ENCODE measurements at places on chromosomes 12 and 14.
A peak's percentile ranks its signal among the peaks of the same experiment; 100 is the strongest.

DNA sequence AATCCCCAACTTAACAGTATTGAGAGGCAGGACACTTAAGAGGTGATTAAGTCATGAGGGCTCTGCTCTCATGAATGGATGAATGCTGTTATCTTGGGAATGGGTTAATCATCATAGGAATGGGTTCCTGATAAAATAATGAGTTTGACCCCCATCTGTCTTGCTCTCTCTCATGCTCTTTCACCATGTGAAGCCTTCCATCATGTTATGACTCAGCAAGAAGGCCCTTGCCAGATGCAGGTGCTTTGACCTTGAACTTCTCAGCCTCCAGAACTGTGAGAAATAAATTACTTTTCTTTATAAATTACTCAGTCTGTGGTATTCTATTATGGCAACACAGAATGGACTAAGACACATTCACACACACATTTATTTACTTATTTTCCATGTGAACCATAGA is 89.0 kb upstream of the PPM1H start:
- DNase-seq = no peak

- no peak for DNase-seq
These were observed 437.8 kb downstream of the NPAS3 start for GRCh38 chr14:33376510-33376909.

DNA sequence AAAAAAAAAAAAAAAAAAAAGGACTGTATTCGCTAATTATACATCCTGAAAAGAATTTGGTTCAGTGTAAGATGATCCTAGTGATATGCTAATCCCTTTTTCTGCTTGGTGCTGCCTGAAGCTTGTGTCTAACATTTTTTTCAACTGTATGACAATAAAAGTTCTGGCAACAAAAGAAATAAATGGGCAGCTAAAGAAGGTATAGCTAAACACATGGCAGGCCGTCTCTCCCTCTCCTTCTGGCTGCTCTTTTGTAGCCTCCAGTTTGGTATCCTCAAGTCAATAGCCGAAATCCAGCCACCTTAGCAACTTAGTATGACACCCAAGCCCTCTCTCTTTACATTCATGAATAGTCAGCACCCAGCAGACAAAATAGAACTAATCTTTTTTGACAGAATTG is 198.3 kb upstream of the OTX2 start:
- no peak for DNase-seq

DNA sequence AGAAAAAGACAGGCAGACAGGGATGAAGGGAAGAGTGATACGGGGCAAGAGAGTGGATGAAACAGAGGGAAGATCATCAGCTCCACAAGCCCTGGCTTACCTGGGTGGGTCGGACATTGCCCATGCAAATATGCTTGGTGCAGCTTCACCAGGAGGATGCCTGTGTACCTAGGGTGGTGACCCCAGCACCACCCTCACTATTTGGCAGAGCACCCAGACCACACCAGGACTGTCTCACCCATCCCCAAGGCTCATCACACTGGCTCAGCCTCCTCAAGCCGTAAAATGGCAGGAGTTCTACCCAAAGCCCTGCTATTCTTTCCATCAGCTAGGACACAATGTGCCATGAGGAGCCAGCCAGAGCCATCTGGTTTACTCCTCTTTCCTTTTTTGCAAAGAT is 3.0 kb downstream of the GALNT8 start:
- DNase-seq = no peak

GRCh38 chr12:1740161-1740948 is 49.5 kb downstream of the ADIPOR2 start:
- no peak for DNase-seq

DNA sequence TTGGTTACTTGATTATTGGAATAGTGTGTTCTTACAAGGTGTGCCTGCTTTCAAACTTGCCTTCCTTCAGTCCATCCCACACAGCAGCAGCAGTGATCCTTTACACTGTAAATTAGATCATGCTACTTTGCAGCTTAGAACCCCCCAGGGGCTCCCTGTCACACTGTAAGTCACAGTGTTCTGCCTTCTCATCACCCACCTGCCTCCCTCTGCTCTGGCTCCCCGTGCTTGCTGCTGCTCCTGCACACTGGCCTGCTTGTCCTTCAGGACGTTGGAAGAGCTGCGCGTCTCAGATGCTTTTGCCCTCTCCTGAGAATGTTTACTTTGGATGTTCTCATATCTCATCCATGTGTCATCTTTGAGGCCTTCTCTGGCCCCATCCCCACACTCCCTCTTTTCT is 27.3 kb downstream of the ZC3H14 start:
- no peak for DNase-seq

- DNase-seq = no peak
These were observed 203.6 kb downstream of the NUAK1 start for GRCh38 chr12:105935106-105935505.

DNA sequence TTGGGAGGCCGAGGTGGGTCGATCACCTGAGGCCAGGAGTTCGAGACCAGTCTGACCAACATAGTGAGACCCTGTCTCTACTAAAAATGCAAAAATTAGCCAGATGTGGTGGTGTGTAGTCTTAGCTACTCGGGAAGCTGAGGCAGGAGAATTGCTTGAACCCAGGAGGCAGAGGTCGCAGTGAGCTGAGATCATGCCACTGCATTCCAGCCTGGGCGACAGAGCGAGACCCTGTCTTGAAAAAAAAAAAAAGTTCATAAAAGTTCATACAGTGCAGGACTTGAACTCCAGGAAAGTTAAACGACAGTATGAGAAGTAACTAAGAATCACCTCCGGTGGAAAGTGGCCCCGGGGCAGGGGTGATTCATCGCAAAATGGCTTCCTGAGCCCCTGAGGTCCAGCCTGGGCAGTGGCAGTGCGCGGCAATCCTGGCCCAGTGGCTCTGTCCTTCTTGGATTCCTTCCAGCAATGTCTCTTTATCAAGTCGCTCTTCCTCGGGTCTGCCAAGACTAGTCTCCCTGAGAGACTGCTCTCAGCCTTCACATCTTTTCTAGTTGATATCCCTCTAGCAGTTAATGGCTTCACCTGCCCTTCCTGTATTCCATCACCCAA is 16.7 kb upstream of the MAP1LC3B2 start:
- DNase-seq = no peak

DNA sequence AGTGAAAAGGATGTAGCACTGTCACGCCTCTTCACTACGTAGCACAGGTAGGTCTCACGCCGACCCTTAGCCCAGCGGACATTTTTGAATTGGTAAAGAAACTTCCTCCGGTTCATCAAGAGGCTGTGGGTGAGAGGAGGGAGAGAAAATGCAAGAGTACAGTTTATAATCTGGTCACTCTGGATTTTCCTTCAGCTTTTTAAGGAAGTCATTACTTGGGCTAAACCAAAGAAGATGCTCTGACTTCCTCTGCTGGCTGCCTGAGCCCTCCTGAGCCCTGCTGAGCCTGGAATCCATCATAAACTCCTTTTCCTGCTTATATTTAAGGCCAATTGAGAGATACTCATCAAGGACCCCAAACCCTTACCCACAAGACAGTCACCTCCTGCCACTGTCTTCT is 5.8 kb downstream of the AICDA start:
- DNase-seq = no peak

- DNase-seq = no peak
These were observed 60.7 kb upstream of the CAND1 start for GRCh38 chr12:67208281-67209067.

- DNase-seq = no peak
These were observed 1.1 kb downstream of the KITLG start for GRCh38 chr12:88579161-88579517.

DNA sequence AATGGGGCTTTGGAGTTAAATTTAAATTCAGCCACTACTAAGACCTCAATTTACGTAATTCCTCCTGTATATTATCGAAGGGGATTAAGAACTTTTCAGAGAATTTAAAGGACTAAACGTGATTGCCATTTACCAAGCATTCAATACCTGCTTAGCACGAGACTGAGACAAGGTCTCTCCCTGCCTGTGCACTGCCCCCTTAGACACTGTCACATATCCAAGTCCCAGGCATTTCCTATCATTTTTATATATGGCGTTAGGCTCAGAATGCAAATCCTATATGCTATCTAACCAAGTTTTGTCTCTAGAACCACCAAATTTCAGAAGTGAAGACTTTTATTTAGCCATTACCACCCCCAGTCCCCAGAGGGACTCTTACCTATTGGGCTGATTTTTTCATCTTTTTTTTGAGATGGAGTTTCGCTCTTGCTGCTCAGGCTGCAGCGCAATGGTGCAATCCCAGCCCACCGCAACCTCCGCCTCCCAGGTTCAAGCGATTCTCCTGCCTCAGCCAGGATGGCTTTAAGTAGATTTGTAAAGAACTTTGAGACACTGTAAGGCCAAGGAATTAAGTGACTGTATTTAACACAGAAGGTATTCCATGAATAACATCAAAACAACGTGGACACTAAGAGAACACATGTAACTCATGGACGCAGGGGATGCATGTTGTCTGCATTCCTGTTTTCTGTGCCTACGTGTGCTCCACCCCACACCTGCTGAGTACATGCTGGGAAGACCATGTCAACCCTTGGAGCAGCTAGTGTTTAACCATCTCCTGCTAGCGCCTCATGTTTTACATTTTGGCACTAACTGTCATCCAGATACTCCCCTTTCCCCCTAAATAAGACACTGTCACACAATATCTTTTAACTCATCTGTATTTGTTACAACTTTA is 6.4 kb downstream of the HSP90AA1 start:
- no peak for DNase-seq

DNA sequence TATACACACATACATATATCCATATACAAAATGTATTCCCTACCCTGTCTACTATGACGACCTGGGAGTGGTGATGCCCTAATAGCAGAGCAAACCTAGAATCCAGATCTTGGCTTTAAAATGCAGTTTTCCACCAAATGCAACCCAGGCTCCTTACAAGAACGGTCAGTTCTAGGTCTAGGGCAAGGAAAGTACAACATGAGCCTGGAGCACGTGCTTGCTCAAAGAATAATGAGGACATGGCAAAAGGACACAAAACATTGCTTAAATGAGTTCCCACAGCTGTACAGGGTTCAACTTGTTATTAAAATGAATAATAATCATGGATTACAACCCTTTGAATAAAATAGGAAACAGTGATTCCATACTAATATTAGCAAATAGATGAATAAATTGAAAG is 94.7 kb downstream of the TMCC3 start:
- no peak for DNase-seq

GRCh38 chr12:41981013-41981412 is 163.7 kb downstream of the GXYLT1 start:
- no peak for DNase-seq

DNA sequence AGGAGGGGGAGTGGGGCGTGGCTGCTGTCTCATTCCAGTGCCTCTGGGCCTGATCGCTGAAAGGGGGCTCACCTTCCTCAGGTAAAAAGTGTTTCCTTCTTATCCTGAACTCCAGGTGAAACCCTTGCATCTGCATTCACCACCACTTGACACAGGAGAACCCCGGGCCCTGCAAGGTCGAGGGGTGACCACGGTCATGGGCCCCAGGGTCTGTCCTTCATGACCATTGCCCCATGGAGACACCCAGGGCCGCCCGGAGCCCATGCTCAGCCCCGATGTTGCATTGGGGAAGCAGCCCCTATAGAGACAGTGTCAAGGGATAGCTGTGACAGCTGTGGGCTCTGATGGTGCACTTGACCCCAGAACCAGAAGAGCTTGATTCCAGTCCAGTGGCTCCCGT is 34.4 kb upstream of the DYNC1H1 start:
- DNase-seq = no peak

DNA sequence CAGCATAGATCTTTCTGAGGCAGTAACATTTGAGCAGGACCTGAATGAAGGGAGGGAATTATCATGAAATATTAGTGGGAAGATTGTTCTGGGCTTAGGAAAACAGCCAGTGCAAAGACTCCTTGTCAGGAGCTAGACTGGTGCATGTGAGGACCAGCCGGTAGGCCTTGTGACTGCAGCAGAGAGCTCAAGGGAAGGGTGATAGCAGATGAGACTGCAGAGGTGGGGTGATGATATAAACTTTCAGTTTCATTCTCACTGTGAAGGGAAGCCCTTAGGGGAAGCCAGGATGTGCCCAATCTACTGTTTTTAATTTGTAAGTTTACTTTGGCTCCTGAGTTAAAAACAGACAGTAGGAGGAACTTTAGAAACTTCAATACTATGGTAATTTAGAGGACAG is 12.4 kb downstream of the IL22 start:
- no peak for DNase-seq

GRCh38 chr12:127273626-127274025 is 993.3 kb upstream of the TMEM132C start:
- no peak for DNase-seq

GRCh38 chr14:26173581-26174110 is 424.2 kb downstream of the NOVA1 start:
- no peak for DNase-seq

DNA sequence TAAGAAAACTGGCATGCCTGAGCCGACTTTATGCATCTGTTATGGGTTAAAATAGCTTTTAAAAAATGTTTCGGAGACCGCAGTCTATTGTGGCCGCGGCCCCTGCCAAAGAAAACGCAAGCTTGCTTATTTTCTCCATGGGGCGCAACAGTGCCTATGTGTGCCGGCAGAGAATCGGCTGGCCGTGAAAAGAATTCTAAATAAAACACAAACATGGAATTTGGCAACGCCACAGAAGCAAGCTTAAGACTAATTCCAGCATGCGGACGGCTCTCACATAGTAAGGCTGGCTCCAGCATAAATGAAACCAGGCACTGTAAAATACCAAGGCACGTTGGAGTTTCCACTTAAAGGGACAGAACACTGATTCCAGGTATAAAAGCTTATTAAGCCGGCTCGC is 56.7 kb downstream of the BCL11B start:
- DNase-seq = no peak

- no peak for DNase-seq
These were observed 3.1 kb upstream of the MDM2 start for GRCh38 chr12:68804657-68805591.

DNA sequence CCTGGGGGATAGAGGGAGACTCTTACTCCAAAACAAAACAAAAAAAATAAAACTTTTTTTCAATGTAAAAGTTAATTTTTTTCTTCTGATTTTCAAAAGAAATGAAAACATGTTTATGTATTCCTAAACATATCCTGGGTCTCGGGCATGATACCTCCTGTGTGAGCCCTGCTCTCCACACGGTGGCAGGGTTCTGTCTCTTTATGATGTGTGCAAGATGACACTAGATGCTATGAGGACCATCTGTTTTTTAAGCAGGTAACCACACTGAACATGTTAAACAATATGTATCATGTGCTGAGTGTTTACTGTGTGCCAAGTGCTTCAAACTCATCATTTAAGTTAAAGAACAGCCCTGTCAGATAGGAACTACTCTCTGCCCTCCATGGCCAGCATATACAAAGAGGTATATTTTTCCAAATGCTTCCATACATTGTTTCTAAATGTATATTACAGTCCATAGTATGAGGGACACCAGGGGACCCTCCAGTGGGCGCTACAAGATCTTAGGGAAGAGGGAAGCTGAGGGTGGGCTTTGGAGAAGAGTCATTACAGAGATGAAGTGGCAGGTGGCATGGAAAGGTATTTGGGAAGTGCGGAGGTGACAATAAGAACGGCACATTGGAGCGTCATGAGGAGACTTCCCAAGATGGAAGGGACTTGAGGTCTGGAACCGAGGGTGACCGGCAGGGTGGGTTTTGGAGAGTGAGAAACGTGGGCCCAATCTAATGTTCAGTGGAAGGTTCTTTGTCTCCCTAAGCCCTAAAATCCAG is 28.5 kb downstream of the FOS start:
- DNase-seq = peak; percentile 27
